T-helper 1 cell (primary cell): ENCODE measurements at places on chromosomes 16 and 17.

DNA sequence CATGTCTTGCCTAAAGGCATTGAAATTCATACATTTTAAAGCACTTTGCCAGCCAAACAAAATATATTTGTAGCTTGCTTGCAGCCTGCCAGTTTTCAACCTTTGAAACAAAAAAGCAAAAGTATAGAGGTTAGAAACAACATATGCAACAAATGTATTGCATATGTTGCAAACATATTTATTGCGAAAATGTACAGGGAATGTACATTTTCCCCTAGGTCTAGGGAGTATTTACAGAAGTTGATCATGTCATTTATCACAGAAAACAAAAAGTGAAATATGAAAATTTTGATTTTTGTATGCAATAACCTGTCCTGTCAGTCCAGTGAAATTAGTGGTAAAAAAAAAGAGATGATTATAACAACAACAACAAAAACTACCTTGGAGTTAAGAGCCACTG, 171.5 kb downstream of the SPECC1 start:
- DNase-seq = no peak

DNA sequence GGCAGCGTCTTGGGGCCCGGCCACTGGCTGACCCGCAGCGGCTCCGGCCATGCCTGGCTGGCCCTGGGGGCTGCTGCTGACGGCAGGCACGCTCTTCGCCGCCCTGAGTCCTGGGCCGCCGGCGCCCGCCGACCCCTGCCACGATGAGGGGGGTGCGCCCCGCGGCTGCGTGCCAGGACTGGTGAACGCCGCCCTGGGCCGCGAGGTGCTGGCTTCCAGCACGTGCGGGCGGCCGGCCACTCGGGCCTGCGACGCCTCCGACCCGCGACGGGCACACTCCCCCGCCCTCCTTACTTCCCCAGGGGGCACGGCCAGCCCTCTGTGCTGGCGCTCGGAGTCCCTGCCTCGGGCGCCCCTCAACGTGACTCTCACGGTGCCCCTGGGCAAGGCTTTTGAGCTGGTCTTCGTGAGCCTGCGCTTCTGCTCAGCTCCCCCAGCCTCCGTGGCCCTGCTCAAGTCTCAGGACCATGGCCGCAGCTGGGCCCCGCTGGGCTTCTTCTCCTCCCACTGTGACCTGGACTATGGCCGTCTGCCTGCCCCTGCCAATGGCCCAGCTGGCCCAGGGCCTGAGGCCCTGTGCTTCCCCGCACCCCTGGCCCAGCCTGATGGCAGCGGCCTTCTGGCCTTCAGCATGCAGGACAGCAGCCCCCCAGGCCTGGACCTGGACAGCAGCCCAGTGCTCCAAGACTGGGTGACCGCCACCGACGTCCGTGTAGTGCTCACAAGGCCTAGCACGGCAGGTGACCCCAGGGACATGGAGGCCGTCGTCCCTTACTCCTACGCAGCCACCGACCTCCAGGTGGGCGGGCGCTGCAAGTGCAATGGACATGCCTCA, 773 bp downstream of the NTN3 start:
- DNase-seq = no peak

- DNase-seq = no peak
Observed at GRCh38 chr17:42459256-42459800, 650 bp downstream of the ATP6V0A1 start.

GRCh38 chr16:85359147-85359822, 247.0 kb upstream of the CIBAR2 start:
- DNase-seq = no peak

GRCh38 chr17:60747069-60747808, 69.6 kb downstream of the BCAS3 start:
- DNase-seq = no peak

- no peak for DNase-seq
Observed at GRCh38 chr16:69366431-69366830, 14.8 kb upstream of the TMED6 start.

- peak; percentile 33 for DNase-seq
Observed at GRCh38 chr17:49557312-49558024, 18.2 kb upstream of the NXPH3 start.

GRCh38 chr17:17506893-17507464, 10.8 kb upstream of the RASD1 start:
- no peak for DNase-seq

DNA sequence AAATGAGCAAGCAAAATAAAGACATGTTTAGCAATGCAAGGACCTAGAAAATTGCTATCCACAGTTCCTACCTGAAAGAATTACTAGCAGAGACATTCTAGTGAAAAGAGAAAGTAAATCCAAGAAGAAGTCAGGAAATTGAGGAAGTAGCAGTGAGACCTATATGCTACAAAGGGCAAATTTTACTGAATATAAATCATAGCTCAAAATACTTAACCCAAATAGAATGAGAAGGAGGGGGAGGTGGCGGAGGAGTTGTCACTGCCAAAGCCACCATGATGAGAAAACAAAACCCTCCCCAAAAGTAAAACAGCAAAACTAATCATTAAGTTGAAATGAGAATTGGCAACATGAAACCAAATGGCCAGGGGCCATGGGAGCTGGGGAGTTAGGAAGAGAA, 39.3 kb downstream of the PITPNM3 start:
- DNase-seq = no peak

DNA sequence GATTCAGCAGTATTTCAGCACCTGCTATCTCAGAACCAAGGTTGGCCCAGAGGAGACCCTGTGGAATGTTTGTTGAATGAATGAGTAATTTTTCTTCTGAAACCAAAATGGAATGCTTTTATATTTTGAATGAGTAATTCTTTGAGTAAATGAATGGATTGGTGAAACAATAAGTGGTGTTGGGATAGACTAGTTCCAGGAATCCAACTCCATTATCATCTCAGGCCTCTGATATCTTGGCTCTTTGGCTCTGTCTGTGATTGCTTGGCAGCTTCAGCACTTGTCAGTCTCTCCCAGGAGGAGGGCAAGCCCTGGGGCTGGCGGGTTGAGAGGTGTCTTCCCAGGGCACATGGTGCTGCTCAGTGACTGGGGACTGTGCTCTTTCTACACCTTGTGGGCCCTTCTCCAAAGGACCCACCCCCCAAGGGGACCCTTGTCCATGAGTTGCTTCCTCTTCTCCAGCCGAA, 284.4 kb upstream of the FOXF1 start:
- DNase-seq = no peak

GRCh38 chr17:77634710-77635109, 323.8 kb upstream of the TNRC6C start:
- no peak for DNase-seq

DNA sequence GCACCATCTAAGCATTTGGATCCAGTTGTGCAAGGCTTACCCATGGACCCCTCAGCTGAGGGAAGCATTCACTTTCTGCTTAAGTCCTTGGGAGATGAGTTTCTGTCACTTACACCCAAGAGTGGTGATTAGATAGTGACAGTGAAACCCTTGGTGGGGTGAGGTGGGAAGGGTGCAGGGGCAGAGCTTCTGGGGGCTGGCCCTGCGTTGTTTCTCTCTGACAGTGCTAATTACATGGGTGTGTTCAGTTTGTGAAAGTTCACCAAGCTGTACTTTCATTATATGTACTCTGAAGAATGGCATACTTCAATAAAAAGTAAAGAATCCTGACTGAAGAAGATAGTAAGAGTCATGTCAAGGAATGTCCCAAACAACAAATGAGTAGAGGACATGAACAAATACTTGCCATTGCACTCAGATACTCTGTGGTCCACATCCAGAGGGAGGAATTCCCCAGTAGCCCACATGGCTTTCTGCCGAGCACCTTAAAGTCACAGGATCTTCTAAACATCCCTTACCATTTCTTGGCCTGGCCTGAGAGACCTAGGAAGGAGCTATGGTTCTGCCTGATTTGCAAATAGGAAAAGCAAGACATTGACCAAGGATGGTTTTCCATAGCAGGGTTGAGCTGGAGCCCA, 8.4 kb downstream of the CHST6 start:
- DNase-seq = no peak

DNA sequence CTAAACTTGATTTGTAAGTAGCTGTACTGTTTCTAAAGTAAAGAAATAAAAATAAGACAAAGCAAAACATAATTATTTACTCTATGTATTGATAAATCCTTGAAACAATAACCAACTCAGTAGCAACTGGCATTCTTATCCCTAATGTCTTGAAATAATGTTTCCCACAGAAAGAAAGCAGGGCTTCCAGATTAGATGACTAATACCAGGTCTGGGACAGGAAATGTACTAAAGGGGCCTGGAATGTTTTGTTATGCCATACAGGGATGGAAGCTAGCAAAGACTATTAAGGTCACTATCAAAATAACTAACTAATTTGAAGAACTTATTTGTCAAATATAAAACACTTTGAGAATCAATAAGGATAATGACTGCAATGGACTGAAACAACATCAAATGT, 82.1 kb downstream of the CFDP1 start:
- DNase-seq = no peak
